ENCODE measurements at places on chromosomes 5 and 9.

DNA sequence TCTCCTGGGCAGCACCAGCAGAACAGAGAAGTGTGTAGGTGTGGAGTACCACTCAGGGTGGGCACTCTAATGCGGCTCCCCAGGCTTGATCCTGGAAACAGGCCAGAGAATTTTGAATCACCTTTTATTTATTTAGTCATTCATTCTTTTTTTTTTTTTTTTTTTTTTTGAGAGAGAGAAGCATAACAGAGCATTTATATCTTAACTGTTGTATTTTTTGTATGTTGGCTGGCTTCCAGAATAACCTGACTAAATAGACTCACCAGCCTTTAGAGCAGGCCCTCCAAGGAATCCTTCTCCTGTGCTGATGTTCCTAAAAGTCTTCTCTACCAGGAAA is 153.4 kb downstream of the PIK3R1 start:
- no peak for DNase-seq

DNA sequence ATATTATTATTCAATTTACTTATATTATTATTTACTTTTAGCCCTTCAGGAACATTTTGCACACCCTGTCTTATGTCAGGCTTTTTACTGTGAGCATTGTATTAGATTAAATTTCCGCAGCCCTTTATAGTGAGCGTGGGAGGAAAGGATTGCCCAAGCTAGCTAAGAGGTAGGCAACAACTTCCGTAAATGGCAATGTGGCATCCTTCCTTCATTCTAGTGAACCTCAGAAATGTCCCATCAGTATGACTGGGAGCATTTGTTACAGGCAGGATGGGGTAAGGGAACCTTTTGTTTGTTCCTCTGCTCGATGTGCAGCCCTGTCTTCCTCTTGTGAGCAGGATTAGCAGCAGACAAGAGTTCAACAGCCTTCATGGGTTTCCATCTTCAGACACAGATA is 6.2 kb upstream of the CD180 start:
- no peak for DNase-seq

DNA sequence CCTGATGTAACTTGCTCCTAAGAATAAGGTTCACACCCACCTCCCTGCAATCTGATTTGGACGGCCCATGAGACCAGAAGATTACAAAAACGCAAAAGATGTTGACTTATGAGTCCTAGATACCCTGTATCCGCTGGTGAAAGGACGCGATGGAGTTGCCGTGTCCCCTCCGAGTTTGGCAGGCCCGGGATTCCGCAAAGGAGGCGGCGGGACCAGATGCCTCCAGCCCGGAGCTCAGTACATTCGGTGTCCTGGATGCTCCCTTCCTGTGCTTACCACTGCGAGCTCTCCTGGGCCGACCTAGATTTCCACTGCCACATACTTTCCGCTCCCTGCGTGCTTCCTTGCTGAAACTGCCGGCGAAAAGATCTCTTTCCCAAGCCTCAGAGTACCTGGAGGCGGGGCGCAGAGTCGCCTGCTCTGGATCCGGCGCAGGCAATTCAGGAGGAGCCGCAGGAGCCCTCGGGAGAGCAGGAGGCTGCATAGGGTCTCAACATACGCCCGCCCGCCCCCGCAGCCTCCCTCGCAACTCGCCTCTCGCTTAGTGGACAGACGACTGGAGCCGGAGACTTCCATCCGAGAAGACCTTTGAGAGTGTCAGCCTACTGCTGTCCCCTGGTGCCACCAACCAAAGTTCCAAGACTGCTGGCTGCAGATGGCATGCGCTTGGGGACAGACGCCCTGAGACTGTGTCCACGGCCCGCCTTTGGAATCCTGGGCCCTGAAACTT is 39.8 kb downstream of the ANXA2R start:
- DNase-seq: no peak

DNA sequence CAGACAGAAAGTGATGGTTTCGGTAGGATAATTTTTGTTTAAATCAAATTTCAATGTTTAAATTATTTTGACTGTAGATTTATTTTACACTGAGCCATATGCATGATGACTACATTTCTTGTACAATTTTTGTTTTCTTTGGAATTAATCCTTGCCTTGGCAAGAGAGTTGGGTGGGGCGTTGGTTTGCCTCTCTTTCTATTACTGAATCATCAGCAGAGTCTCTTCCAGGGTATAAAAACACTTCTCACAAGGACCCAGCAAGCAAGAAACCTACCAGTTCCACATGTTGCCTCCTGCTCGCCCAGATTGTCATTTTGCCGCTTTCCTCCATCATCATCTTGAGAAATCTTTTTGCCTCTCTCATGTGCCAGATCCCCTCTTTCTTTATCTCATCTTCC is 455.0 kb upstream of the DMAC1 start:
- DNase-seq: no peak

- DNase-seq: no peak
Measured at GRCh38 chr5:159120446-159120845, 20.7 kb upstream of the EBF1 start.

- peak; percentile 46 for DNase-seq
Measured at GRCh38 chr5:151239237-151239861, 13.6 kb upstream of the GM2A start.

DNA sequence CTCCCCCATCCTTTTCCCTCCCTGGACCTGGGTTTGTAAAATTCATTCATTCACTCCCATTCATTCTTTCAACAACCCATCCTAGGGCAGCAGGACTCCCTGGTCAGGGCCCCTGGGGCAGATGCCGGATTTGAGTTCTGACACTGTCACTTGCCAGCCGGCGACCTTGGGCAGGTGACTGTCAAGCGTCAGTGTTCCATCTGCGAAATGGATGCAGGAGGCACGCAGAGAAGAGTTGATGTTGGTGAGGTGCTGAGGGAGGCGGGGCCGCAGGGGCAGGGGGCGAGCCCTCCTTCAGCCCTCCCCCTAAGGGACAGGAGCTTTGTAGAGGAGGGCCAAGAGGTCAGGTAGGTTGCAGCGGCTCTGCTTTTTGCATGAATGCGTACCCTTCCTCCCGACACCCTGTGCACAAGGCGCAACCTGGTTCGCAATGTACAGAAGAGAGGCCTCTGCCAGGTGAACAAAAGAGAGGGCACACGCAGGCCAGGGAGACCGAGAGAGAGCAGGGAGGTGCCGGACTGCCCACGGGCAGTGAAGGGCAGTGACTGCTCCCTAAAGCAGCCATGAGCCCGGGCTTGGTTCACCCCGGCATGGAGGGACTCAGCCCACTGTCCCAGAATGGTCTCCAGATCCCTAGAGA is 128.1 kb downstream of the BARX1 start:
- no peak for DNase-seq

DNA sequence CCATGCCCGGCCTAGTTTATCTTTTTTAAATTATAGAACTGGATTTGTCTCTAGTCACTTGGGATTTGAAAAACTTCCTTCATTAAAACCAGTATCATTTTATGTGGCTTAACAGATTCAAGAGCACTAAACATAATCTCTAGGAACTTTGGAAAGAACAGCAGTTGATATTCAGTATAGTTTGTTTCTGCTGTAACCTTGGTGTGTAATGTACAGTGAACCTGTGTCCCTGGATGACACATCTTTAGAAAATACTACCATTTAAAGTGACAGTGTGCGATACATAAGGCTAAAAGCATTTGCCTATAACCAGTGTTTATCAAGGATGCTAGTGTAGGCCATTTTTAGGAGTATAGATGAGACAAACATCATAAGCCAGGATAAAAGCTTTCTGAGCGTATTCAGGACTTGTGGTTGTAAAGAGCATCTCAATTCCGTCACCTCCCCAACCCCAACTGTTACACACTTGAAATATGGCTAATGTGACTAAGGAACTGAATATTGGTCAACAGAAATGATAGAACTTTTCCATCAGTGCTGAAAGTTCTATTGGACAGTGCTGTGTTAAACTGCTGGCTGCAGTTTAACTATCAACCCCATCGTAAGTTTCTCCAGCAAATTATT is 4.4 kb downstream of the SNX18 start:
- no peak for DNase-seq

GRCh38 chr9:82532504-82533180 is 530.3 kb downstream of the RASEF start:
- no peak for DNase-seq

- DNase-seq: no peak
Measured at GRCh38 chr5:29852329-29852728, 1341.2 kb upstream of the CDH6 start.

DNA sequence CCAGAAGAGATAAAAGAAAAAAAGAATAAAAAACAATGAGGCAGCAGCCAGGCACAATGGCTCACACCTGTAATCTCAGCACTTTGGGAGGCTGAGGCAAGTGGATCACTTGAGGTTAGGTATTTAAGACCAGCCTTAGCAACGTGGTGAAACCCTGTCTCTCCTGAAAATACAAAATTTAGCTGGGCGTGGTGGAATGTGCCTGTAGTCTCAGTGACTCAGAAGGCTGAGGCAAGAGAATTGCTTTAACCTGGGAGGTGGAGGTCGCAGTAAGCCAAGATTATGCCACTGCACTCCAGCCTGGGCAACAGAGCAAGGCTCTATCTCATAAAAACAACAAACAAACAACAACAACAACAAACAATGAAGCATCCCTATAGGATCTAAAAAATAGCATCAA is 121.5 kb downstream of the HMHB1 start:
- no peak for DNase-seq

- DNase-seq: no peak
Measured at GRCh38 chr9:80292231-80292630, 720.5 kb downstream of the TLE4 start.

DNA sequence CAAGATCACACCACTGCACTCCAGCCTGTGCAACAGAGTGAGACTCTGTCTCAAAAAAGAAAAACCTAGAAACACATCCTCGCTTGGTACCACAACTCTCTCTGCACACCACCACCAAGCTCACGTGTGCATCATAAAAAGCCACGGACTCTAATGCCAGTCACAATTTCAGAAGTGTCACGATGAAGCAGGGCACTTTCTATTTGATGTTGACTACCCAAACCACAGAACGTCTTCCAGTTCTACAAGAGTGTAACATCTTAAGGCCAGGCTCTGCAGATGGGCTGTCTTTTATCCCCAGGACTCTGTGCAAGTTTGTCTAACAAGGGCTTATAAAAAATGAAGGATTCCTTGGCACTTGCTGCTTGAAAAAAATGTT is 22.9 kb downstream of the GFPT2 start:
- DNase-seq: no peak

DNA sequence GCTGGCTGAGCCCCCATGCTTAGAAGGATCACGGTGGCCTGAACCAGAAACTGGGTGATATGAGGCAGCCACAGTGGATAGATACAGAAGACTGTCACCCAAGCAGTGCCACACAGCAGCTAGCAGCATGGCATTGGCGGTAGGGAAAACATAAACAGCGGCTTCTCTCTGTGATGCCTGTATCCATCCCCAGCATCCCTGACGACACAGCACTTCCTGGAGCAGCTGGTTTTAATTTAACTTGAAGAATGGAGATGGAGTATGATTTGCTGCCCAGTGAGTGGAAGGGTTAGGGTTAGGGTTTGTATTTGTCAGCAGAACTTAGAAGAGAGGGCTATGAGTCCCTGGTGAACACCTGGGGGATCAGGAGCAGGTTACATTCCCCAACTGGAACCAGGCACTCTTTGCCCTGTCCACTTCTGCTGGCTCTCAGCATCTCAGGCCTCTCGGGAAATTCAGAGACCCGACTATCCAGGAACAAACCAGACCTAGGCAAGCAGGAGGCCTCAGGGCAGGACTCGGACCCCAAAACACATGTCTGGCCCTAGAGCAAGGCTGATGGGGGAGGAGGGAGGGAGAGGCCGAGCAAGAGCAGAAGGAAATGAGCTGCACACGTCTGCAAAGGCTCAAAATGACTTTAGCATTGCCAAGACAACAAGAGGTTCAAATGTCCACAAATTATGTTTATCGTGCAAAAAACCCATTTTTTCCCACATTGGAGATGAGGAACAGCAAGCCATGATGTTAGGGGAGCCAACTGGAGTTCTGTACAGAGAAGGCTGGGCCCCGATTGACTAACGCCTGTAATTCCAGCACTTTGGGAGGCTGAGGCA is 6.5 kb upstream of the GGTA1 start:
- no peak for DNase-seq

DNA sequence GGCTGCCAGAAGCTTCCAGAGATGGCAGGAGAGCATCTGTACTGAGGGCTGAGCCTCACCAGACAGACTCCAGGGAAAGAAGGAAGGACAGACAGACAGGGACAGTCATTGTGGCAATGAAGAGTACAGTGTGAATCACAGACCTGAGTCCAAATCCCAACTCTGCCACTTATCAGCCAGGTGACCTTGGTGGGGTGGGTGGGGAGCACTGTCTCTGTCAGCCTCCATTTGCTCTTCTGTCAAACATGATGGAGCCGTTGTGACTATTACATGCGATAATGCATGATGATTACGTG is 85.9 kb upstream of the FSTL4 start:
- no peak for DNase-seq

GRCh38 chr5:54727874-54728587 is 210.5 kb downstream of the SNX18 start:
- no peak for DNase-seq

DNA sequence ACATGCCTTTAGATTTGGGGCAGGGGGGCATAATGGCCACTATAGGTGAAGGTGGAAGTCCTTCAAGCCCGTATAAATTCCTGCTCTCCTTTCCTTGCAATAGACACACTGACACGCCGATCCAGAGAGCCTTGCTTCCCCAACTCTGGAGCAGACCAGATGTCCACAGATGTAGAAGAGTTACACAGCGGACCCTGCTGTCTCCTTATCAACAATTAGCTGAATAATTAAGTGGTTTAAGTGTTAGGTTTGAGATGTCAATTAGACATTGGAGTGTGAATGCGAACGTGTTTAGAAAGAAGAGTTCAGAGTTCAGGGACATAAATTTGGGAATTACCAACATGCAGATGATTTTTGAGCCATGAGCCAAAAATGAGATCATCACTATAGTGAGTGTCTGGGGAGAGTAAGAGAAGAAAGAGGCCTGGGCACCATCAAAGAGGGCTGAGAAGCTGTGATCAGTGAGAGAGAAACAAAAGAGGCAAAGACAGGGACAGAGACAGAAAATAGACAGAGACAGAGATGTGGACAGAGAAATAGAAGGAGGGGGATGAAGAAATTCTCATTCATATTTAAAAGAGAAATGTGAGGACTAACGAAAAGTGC is 734.4 kb upstream of the ADAMTS16 start:
- no peak for DNase-seq

DNA sequence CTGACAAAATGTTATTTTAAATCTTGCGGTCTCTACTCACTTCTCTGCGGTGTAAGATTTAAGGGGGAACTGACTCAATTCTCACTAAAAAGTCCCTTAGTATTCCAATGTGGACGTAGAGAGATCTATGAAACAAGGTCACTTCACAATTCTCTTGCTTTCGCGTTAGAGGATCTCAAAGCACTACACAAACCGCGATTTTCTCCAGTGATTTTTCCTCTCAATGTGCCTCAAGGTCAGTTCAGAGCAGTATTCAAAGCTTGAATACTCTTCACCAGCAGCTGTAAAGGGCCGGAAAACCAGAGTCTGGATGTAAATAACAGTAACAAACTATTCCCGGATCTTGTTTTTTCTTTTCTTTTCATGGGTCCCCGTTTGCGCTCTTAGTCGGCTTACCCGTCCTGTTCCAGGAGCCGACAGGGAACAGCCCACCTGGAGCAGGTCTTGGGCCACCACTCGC is 128.2 kb downstream of the TMEM161B start:
- no peak for DNase-seq

- DNase-seq: no peak
Measured at GRCh38 chr9:34568774-34569173, 20.8 kb downstream of the CNTFR start.

All from activated T-cell treated with anti-CD3 and anti-CD28 coated beads for 1 hour (primary cell).